ENCODE measurements at places on chromosomes 1 and 21. TPM values are rescaled to one million over a fixed set of nuclear protein-coding genes. Genes with fewer than 3 reads are reported as not detected.

Gene DNAH14
- 33.3 TPM for total RNA-seq

GRCh38 chr1:7755448-7755847 lies 15.6 kb upstream of the VAMP3 start:
- DNase-seq: no peak

DNA sequence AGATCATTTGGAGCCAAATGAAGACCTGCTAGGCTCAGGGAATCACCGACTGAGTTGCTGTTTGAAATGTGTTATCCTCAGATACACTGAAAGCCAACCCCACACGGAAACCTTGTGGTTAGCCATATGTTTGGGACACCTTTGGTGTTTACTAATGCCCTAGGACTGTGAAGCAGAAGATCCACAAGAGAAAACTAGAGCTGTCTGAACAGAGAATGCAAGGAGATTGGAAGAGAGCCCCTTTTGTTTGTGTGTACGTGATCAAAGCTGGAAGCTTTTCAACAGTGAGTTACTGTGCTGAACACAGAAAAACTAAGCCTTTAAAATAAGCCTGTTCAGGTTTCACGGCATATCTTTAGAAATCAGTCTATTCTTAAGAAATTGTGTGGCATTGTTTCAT lies 908.2 kb upstream of the ADGRL2 start:
- DNase-seq: no peak

GRCh38 chr21:32525282-32525681 lies 60.0 kb downstream of the TCP10L start:
- DNase-seq: no peak

DNA sequence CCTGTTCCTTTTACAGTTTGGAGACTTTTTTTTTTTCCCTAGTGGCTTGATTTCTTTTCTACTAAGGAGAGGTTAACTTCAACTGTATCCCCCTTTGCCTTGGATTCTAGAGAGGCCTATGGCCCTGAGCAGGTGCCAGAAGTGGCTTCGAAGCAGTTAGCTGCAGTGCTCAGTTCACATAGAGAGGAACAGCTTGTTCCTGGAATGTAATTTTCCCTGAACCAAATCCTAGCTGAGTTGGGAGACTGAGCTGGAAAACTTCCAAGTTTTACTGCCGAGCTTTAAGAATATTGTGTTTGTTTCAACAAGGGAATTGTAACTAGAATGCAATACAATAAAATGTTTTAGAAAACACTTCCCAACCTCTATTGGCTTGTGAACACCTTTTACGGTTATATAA lies 17.5 kb downstream of the RD3 start:
- peak; percentile 19 for DNase-seq

DNA sequence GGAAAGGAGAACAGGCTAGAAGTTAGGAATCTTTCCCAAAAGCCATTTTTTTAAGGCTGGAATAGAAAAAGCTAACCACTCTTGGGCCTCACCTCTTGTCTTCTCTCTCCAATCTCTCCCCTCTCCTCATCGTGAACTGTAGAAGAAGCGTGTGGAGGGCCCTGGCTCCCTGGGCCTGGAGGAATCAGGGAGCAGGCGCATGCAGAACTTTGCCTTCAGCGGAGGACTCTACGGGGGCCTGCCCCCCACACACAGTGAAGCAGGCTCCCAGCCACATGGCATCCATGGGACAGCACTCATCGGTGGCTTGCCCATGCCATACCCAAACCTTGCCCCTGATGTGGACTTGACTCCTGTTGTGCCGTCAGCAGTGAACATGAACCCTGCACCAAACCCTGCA lies 19.4 kb downstream of the PPP1R8 start:
- DNase-seq: no peak

Gene TM2D1
- total RNA-seq: 39.7 TPM

DNA sequence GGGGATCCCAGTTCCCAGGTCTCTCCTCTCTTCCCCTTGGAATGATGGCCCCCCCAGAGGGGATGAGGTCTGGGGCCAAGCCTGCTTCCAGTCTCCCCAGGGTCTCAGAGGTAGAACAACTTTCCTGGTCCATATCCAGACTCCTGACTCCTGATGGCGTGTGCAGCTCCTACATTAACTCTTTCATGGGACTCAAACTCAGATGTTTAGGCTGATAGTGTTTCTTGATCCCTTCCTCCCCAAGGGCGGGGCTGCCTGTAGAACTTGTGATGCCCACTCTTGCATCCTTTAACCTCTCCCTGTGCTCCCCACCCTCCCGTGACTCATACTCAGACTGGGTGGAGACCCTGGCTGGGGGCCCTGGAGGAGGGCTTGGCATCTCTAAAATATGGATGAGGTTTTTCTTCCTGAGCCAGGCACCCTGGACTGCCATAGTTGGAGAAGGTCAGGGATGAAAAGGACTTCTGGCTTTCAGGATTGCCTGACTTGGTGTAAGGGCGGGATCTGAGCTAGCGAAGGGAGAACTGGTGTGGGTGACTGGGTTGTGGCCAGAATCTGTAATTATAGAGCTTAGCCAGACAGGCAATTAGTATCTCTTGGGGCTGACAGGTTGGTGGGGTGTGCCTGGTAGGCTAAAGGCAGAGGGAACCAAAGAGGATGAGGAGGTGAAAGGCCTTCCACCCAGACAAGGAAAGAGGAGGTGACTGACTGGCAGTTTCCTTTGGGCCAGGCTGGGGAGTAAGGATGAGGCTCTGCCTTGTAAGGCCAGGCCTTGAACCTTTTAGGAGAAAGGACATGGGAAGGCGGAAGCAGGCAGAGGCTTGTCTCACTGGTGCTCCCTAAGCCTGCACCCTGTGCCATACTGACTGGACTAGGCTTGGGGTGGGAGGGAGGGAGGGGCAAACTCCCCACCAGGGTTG lies 1.5 kb downstream of the ATP8B2 start:
- DNase-seq: no peak
